ENCODE measurements at places on chromosomes 2 and 18. TPM values are rescaled to one million over a fixed set of nuclear protein-coding genes. Genes with fewer than 3 reads are reported as not detected.

Gene LCT
- total RNA-seq: 0.04 TPM

Gene ZNF532
- 254 TPM for total RNA-seq

Gene DAPL1
- total RNA-seq: not detected

Gene LBH
- 53.0 TPM for total RNA-seq

Gene CD207
- total RNA-seq: not detected

Gene GNAL
- 23.8 TPM for total RNA-seq

Gene NAT8
- total RNA-seq: not detected

Gene TTR
- total RNA-seq: not detected

Gene SMPD4
- total RNA-seq: 104 TPM

Gene DLX2
- 0.42 TPM for total RNA-seq

Gene SYT4
- 3.4 TPM for total RNA-seq

Gene CHST9
- 3.0 TPM for total RNA-seq

Gene CHRNA1
- not detected for total RNA-seq

Gene SLC66A2
- 10.3 TPM for total RNA-seq

DNA sequence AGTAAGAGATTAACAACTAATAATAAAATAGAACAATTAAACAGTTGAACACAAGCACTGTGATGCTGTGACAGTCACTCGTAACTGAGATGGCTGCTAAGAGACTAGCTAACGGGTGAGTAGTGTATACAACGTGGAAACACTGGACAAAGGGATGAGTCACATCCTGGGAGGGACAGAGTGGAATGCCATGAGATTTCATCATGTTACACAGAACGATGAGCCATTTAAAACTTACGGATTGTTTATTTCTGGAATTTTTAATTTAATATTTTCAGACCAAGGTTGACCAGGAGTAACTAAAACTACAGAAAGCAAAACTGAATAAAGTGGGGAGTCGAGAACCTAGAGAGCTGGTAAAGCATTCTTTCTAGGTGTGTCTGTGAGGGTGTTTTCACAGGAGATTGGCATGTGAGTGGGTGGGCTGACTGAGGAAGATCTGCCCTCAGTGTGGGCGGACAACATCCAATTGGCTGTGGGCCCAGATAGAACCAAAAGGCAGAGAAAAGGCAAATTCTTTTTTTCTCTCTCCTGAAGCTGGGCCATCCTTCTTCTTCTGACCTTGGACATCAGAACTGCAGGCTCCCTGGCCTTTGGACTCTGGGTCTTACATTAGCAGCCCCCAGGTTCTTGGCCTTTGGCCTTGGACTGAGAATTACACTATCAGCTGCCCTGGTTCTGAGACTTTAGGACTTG is 14.6 kb downstream of the TMSB10 start:
- DNase-seq: no peak

- no peak for DNase-seq
Measured at GRCh38 chr2:7809640-7810039, 872.2 kb upstream of the ID2 start.

GRCh38 chr18:76928179-76928868 is 106.0 kb downstream of the ZNF236 start:
- no peak for DNase-seq

DNA sequence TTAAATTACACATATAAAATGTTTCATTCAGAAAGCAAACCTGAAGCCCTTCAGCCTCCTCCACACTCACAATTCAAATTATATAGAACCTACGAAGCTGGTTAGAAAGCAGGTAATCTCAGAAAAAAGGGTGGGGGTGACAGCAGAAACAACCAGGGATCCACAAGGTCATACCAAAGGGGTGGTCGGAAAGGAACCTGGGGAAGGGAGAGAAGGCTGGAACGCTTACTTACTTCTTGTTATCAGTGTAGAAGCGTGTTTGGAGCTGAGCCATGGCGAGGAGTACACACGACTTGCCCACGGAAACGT is 316 bp downstream of the WDR12 start:
- DNase-seq: no peak

- no peak for DNase-seq
Measured at GRCh38 chr2:197251576-197251975, 59.0 kb downstream of the ANKRD44 start.

- DNase-seq: peak; percentile 18
Measured at GRCh38 chr2:72129681-72130340, 17.9 kb downstream of the CYP26B1 start.

DNA sequence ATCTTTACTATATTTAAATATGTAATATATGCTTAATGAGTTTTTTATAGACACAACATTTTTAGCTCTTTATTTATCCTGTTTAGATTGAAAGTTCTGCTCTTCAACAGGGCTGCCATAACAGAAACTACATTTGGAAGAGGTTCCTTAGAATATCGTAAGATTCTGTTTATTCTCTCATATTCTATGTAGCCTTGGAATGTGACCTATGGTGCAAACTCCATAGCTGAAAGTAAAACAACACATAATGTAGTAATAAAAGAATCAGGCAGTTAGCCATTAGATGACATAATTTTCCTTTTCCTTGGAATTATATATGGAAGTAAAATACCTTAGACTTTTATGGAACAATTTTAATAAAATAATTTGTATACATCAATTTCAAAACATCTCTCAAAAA is 91.3 kb downstream of the ZNF804A start:
- DNase-seq: no peak

GRCh38 chr2:74045454-74045853 is 60.7 kb downstream of the TET3 start:
- DNase-seq: no peak

DNA sequence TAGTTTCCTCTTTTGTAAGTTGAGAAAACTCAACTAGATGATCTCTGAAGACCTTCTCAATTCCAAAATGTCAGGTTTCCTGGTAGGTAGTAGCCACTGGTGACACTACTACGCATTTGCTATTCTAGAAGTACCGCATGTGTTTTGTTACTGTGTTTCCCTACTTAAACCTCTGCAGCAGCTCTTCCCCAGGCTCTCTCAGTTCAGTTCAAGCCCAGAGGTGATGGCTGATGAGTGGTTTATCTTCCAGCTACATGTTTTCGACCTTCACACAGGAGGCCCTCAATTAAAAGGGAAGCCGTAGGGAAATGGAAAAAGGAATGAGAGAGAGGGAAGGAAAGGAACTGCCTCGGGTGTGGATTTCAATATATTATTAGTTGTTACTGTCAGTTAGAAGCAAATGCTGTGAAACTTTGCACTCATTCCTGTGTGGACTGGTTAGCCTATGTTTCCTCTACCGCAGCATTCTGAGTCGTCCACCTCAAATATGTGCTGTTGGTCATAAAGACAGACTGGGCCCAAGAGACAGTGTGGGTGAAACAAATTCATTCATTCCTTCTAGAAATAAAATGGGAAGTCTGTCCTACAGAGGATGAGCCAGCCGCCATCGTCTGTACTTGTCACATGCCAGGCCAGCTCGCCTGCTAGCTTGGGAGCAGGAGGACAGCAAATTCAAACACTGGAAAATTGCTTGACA is 455.2 kb upstream of the RAB12 start:
- DNase-seq: no peak

GRCh38 chr2:28300485-28301341 is 91.9 kb upstream of the FOSL2 start:
- no peak for DNase-seq

- DNase-seq: no peak
Measured at GRCh38 chr2:237922641-237923361, 44.0 kb upstream of the UBE2F start.

DNA sequence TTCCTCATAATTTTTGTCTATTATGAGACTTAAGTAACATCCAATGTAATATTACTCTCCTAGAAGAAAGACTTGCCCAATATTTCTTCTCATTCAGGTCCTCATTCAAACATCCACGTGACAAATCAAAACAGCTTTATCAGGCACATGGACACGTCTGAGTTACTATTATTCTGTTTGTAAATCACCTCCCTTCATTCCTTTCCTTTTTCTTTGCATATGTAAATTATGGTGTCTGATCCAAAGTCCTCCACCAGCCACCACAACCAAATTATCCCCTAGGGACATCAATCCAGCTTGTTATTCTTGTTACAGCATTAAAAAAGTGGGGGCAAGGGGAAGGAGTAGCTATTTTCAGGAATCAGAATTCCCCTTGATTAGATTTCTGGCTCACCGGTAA is 7.1 kb downstream of the TMEM163 start:
- no peak for DNase-seq

DNA sequence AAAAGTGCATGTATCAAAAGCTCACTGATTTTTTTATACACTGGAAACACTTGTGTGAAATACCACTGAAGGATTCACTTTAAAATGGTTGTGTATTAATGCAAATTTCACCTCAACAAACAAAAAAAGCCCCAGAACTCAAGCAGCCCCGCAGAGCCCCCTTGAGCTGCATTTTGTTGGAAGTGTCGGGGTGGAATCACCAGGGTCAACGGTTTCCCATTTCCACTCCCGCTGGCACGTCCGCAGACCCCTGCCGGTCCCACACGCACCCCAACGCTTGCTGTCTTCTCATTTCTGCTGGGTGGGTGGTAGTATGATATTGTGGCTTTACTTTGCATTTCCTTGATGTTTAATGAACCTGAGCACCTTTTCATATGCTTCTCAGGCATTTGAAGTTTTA is 239.7 kb downstream of the FAM210A start:
- DNase-seq: no peak

DNA sequence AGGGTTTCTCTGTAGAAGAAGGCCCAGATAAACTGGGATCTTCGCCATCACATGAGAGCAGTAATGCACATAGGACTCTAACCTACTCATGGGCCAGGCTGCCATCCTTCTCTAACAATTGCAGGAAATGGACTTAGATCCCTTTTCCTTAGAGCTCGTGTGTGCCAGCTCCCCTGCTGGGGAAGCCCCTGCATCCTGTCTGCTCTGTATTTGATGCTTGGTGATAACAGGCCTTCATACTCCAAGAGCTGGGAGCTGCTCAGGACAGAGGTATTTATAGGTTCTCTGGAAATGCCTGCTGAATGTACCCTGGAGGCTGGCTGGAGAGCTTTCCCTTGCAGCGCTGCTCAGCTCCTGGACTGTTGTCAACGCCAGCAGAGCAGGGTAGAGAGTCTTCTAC is 249.6 kb downstream of the MTX2 start:
- peak; percentile 31 for DNase-seq

GRCh38 chr18:12456441-12456840 is 48.7 kb downstream of the PRELID3A start:
- DNase-seq: no peak

Measured in H9 (cell line).